ENCODE measurements at places on chromosomes 3 and 15.

DNA sequence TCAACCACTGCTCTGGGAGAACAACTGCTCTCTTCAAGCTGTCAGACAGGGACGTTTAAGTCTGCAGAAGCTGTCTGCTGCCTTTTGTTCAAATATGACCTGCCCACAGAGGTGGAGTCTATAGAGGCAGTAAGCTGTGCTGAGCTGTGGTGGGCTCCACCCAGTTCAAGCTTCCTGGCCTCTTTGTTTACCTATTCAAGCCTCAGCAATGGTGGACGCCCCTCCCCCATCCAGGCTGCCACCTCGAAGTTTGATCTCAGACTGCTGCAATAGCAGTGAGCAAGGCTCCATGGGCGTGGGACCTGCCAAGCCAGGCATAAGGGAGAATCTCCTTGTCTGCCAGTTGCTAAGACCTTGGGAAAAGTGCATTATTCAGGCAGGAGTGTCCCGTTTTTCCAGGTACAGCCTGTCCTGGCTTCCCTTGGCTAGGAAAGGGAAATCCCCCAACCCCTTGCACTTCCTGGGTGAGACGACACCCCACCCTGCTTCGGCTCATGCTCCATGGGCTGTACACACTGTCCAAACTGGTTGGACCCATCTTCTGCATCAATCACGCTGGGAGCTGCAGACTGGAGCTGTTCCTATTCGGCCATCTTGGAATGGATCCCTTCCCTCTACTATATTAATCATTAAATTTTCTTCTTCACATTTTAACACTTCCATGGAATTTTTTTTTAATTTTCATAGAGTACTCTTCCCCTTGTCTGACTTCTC lies 167.0 kb upstream of the UBE2E2 start:
- no peak for DNase-seq

GRCh38 chr3:194431554-194431953 lies 32.5 kb upstream of the GP5 start:
- no peak for DNase-seq

DNA sequence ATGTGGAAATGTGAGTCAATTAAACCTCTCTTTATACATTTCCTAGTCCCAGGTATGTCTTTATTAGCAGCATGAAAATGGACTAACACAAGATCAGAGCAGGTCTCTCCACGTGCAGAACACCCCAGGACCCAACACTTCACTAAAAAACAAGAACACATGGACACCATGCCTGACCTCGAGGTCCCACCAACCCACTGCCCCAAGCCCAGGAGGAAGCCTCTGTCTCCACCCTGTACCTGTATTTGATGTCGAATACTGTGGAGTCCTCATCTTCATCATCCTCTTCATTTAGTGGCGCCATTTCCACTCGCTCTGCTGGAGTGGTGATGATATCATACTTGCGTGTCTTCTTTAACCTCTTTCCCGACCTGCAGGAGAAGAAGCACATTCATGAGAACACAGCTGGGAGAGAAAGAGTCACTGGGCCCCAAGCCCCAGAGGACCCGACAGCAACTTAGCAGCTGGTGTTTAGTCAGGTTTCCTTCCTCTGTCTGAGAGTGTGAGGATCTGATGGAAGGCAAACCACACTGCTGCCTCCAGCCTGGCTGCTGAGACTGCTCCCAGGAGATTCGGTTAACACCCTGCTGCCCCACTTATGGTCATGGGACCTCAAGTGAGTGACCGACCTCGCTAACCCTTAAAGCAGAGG lies 25.5 kb downstream of the FAM174B start:
- DNase-seq = no peak

DNA sequence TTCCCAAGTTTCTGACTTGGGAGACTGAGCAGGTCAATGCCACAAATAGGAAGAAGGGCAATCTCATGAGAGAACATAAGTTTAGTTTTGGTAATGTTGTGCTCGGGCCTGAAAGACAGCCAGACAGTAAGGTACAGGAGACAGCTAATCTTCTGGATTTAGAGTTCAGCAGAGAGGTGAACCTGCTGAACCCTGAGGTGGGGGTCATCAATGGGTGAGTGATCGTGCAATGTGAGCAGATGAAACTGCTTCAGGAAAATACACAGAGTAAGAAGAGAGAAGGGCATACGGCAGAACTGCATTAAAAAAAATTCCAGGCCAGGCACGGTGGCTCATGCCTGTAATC lies 23.3 kb downstream of the RUBCN start:
- DNase-seq = no peak

DNA sequence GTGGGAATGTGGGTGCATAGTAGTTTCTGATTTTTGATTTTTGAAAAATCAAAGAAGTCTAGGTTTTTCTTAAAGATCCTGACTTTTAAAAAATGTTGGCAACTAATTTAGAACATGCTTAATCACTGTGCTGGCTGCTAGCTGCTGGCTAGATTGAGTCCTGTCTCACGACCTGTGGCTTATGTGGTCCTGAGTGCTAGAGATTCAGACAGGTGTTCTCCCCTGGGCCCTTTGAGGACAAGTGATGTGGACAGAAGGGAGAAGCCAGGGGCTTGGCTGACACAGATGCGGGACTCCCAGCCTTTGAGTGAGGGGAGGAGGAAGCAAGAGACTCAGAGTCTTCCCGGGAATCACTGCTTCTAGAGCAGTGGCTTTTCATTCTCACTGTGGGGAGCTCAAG lies 47.5 kb downstream of the CORO2B start:
- DNase-seq = no peak

DNA sequence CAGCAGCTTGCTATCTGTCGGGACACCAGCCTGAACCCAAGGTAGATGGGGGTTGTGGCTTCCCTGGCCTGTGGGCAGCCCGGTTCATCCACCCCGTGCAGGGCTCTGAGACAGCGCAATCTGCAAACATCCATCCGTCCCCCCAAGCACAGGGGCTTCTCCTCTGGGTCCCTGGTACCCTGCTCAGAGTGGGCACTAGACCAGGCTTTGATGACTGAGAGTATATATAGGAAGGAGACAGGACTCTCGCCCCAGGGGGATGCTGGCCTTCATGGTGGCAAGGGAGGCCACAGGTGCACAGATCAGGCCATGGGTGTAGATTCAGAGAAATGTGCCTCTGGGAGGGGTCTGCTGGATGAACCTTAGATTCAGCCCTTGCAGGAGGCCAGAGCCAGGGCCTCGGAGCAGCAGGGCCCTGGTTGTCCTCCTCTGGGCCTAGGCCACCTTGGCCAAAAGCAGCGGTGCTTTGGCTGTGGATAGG lies 40.3 kb downstream of the CFAP100 start:
- no peak for DNase-seq

DNA sequence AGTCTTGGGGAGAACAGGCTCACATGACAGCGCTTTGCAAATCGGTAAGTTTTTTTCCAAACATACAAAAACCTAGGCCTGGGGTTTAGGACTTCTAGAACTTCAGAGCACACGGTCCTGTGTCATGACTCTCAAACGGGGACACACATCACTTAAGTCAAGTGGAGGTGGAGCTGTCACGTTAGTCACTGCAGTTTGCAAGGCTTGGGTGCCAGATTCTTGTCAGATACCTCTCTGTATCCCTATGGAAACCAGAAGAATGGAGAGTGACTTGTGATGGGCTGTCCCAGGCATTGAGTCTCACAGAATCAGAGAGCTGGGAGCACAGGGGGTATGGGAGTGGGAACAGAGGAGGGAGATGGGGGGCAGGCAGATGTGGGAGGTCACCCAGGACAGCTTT lies 64.8 kb downstream of the DUT start:
- no peak for DNase-seq

DNA sequence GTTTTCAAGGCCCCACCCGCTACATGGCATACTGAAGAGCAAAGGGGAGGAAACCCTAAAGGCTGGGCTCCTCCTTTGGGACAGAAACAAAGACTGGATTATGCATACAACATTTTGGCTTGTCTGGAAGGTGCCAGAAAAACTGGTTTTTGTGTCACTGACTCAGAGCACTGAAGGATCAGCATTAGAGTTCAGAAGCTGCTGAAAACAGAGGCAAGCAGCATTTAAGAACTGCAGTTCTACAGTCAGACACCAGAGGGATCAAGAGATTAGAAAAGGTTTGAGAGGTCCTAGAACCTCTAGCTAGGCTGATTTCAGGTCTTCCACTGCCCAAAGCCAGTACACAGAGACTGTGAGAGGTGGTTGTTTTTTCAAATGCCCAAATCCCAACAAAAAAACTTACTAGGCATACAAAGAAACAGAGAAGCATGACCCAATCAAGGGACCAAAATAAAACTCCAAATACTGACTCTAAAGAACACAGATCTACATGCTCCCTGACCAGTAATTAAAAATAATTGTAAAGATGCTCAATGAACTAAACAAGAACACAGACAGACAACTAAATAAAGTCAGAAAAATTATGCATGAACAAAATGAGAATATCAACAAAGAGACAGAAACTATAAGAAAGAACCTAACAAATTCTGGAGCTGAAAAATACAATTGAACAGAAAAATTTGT lies 91.2 kb downstream of the SENP2 start:
- DNase-seq = no peak

DNA sequence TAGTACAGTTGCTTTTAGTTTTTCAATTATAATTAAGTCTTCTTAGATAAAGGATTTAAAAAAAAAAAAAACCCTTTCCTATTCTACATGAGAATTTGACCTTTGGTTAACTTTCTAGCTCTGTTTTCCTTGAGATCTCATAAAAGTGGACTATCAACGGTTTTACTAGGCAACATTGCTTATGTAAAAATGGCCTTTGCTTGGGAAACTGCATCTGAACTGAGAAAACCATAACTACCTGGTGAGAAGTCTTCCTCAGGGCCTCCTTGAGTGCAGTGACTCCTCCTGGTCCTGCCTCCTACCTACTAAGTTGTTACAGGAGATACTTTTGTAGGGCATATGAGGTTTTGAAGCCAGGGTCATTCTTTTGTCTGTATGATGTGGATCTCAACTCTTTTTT lies 42.1 kb upstream of the ACVR2B start:
- DNase-seq = no peak

DNA sequence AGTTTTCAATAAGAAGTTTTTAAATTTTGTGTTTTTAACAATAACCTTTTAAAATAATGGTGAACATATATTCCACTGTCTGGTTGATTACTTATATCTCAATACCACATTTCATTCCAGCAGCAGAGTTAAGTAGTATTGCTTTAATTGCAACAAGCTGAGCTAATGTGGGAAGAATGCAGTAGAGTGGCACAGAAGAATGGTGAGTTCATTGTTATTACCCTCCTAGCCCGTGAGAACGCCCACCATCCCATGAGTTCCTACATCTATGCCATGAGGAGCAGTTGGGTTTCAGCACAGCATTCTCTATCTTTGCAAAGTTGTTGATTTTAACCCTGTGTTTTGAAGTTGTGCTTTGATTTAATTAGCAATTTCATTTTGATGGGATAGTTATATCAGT lies 17.8 kb upstream of the NR2E3 start:
- DNase-seq = no peak

GRCh38 chr3:171770689-171771620 lies 39.3 kb downstream of the PLD1 start:
- no peak for DNase-seq

DNA sequence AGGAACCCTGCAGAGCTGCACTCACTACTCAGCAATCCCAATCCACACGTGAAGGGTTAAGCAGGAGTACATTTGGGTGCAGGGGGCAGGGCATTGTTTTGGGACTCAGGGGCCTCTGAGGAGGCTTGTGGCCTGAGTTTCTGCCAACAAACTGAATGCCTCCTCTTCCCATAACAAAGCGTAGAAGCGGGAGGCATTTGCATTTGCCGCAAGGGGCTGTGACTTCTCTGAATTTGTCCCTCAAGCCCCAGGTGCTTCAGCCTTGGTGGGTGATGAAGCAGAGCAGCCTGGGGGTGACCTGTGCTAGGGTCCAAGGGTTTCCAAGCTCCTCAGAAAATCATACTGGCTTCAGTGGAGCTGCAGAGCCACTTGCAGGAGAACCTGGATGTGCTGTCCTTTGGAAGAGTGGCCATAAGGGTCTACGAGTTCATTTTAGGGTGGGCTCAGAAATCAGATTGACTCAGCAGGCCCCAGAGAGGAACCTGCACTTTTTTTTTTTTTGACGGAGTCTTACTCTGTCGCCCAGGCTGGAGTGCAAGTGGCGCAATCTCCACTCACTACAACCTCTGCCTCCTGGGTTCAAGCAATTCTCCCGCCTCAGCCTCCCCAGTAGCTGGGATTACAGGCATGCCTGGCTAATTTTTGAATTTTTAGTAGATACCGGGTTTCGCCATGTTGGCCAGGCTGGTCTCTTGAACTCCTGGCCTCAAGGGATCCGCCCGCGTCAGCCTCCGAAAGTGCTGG lies 1.4 kb upstream of the RPSA start:
- no peak for DNase-seq

GRCh38 chr3:157078131-157078810 lies 81.7 kb downstream of the CCNL1 start:
- no peak for DNase-seq

DNA sequence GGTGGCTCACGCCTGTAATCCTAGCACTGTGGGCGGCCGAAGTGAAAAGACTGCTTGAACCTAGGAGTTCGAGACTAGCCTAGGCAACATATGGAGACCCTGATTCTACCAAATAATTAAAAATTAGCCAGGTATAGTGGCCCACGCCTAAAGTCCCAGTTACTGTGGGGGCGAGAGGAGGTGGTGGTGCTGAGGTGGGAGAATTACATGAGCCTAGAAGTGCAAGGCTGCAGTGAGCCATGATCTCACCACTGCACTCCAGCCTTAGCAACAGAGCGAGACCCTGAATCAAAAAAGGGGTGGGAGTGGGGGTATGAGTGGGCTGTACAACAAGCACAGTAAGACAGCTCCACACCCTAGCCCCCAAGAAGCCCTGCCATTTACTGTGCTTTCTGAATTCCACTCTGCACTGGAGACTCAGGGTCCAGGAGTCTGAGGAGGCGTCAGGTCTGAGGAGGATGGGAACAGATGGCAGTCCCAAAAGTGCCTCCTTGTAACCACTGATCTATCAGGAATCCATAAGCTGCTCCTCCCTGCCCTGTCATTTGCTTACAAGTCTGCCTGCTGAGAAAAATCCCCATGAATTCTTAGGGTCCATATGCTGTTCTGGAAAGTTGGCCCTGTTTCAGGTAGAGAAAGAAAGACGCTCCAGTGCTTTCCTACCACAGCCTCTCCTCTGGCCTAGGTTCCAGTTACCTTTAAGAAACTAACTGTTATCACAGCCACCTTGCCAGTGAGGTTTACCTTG lies 171.1 kb downstream of the MAGI1 start:
- DNase-seq = no peak

DNA sequence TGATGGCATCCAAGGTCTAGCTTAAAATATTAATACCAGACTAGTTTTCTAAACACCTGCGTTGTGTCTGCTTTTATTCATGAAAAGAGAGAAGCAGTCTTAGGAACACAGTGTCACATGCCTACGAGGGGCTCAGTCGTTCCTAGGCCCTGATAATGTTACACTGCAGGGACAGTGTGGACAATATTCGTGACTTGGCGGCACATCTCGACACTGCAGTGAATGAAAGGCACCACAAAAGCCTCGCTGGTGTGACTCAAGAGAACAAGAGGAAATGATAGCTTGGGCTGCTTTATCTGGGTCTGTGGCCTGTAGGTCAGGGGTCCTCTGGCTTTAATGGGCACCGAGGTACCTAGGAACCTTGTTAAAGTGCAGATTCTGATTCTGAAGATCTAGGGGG lies 226.7 kb downstream of the PDZRN3 start:
- no peak for DNase-seq

DNA sequence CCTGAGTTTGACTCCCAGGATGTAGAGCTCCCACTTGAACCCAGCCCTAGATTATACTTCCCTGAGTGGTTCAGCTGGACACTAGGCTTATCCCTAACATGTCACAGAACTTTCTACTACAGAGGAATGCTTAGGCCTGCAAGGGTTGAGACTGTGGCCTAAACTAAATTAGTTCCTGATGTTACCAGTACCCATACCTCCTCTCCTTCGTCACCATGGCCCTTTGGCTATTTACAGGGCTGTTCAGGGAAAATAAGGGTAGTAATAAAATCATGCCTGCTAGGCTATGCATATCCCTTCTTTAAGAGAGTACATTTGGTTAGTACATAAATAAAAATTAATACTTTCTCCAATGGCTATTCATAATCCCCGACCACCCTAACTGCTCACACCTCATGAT lies 356.4 kb upstream of the RASGRP1 start:
- no peak for DNase-seq

Measured in cortex of kidney (tissue), 1 donor.